Ammon's horn (tissue), 1 donor: ENCODE measurements at places on chromosomes 7 and 10.

- DNase-seq, result peak; percentile 81
These were observed 6.3 kb downstream of the PRF1 start for GRCh38 chr10:70596110-70596798.

DNA sequence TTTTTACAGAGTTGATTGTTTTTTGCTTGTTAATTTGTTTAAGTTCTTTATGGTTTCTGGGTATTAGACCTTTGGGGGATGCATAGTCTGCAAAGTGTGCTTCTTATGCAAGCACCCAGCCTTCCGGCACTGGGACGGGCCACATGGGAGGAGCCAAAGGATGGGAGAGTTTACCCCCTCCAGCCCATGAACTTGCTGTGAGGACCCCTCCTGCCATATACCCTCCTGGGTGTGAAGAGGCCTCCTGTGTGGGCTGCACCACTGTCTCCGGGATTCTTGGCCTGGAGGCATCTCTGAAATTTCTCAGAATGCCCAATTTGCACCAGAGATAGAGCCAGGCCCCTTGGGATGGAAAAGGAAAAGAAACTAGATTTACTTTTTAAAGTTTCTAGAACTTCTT lies 150.7 kb downstream of the MGMT start:
- DNase-seq, result no peak

- DNase-seq, result peak; percentile 84
These were observed 120.6 kb downstream of the PRPF18 start for GRCh38 chr10:13707156-13707881.

DNA sequence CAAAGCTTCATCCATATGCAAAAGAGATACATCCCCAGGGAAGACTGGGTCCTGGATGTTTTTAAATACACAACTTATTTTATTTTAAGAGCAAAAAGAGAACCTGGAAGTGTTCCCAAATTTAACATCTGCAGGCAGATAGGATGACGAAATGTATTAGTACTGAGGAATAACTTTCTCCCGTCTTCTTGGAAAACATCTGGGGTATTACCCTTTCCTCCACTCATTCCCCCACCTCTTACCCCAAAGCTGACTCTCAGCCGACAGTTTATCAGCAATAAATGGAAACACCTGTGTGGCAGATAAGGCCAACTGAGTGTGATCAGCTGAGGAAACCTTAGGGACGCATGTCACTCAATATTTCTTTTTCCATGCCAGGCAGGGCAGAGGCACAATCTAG lies 435.6 kb upstream of the NPVF start:
- DNase-seq, result no peak

DNA sequence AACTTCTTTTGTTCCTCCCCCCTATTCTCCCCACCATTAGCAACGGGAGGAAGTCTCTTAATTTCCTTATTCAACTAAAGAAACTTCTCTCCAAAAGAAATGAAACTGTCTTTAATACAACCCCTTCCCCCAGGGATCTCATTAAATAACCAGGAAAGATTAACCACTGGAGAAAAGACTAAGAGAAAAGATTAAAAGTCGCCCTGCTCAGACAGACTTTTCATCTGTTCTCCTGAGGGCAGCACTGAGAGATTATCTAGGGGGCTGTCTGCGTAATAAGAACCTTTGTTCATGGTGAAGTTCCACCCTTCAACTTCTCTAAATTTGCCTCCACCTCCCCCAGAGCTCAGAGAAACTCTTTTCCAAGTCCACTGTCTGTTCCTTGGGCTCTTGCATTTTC lies 105.5 kb downstream of the HGF start:
- no peak for DNase-seq

DNA sequence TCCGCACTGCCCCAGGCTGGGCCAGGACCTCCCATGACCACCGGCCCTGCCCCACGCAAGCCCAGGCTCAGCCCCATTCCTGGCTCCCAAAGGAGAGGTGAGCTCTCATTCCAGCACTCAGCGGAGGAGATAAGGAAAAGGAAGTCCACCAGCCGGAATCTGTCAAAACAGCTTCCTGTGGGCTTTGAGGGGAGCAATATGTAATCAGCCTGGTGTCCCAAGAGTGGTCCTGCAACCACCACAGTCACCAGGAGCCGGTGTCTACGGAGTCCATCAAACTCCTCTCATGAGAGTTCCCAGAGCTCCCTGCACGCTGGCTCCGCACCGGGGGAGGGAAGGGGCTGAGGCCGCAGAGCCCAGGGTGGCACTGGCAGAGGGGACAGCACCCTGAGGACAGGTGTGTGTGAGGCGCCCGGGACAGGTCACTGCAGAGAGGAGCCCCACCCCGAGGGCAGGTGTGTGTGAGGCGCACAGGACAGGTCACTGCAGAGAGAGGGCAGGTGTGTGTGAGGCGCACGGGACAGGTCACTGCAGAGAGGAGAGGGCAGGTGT lies 57.9 kb downstream of the STK32C start:
- DNase-seq, result no peak

DNA sequence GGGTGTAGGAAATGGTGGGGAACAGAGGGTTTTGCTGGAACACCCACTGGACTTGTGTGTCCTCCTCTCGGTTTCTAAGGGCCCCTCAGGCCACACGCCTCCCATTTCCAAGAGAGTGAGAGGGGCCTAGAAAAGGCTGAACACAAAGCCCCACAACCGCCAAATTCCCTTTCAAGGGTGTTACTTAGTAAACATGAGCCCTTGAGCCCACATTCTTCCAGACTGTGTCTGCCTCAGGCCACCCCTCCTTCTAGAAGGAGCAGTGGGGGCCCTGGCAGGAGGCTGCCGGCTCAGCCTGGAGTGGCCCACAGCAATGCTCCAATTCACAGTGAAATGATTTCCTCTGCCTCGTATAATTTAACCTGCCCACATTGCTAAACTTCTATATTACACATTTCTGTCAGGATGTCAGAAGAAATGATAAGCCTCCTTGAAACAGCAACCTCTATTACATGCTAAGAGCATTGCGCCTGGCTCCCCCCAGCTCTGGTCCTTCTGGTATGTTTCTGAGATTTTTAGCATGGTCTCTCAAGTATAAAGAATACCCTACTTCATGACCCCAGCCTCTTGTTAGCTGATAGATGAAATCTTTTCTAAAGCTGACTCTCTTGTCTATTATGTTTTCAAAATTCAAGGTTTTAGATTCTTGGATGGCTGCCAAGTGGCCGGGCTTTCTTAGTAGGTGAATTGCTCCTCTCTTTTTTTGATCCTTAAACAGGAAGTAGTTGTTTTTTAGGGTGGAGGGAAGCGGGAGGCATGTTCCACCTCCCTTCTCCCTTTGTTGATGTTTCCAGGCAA lies 673.9 kb upstream of the GALNT17 start:
- peak; percentile 23 for DNase-seq

DNA sequence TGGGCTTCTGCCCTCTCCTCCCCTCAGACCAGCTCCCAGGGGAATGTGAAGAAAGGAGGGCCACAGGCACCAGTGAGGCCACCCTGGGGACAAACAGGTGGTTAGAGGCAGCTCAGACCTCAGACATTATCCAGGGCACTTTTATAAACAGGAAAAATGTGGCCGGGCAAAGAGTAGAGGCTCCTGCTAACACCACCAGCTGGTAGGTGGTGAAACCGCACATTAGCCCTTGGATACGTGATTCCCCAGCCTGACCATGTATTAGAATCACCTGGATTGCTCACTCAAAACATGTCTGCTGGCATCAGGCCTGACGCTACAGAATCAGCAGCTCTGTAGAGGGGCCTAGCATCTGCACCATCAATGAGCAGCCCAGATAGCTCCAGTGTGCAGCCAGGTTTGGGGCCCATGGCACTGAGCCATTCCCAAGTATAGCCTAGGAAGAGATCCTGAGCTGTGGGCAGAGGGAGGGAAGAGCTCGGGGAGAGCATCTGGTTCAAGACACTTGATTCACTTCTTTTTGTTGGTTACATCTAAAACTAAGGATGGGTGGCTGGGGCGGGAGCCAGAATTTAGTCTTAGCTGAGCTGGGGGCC lies 37.1 kb downstream of the GPR26 start:
- DNase-seq, result no peak

GRCh38 chr7:23115991-23116390 lies 10.4 kb downstream of the KLHL7 start:
- DNase-seq, result no peak

- no peak for DNase-seq
These were observed 103.8 kb downstream of the NKX6-2 start for GRCh38 chr10:132681858-132682755.

GRCh38 chr10:96747734-96748550 lies 27.6 kb upstream of the PIK3AP1 start:
- peak; percentile 18 for DNase-seq

DNA sequence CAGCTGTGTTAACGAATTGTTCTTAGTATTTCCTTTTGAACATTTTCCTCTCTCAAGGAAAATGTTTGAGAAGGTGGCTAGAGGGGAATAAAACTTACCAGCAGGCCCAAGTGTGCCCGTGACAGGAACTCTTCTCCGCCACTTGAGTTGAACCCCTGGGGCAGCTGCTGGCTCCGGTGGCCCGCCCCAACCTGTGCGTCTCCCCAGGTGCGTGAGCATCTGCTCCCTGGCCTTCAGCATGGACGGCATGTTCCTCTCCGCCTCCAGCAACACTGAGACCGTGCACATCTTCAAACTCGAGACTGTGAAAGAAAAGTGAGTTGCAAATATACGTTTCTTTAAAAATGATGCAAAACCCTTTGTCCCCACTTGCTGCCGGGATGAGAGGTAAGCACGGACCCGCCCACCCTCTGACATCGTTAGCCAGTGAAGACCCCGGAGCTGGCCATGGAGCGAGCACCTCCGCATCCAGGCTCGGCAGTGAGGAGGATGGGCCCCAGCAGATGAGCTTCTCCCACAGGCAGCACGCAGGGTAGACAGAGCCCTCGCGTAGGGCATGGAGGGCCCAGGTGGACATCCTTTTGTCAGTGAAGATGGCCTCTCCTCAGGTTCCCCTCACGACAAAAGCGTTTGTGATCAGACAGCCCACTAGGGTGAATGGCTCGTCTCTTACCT lies 35.7 kb downstream of the WIPI2 start:
- DNase-seq, result no peak

DNA sequence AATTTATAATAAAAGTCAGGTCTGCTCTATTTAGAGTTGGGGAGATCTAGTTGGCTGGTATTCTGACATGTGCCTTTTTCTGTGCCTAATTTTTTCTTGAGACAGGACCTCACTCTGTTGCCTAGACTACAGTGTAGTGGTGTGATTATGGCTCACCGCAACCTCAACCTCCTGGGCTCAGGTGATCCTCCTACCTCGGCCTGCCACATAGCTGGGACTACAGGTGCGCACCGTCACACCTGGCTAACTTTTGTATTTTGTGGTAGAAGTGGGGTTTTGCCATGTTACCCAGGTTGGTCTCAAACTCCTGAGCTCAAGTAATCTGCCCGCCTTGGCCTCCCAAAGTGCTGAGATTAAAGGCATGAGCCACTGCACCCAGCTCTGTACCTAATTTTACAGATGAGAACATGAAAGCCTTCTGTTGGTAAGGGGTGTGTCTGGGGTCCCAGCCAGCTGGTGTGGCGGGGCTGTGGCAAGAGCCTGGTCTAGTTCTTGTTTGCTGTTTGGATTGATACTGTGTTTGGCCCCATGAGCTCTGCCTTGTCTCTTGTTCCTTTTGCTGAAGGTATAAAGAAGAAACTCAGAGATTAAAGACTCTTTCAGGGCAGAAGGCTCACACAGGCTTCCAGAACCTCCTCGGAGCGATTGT lies 31.4 kb downstream of the POR start:
- DNase-seq, result no peak

DNA sequence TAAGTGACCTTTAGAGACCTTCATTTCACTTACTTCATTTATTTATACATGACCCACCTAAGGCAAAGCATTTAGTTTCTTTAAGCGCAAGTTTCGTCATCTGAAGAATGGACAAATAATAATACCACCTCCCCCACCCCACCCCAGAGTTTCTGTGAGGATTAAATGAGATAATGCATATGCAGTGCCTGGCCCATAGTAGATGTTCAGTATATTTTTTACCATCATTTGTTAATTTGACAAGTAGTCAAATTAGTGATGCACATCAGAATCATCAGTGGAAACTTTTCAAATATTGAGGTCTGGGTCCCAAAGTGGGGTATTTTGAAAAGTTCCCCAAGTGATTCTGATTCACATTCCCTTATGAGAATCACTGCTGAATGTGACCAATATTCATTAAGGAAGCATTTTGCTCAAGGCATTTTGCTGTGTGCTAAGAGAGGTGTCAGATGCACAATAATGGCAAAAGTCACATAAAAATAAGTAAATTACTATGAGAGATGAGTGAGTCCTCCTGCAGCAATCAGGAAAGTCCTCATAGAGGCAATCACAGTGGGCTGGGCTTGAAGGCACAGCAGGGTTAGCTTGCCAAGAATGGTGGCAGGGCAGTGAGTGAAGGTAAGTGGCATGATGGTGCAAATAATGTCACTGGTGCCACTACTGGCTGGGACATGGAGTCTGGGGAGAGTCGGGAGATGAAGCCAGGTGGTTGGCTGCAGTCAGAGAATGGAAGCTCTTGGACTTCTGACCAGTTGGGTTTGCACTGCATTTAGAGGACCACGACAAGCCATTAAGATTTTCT lies 244.1 kb downstream of the PTEN start:
- DNase-seq, result no peak

DNA sequence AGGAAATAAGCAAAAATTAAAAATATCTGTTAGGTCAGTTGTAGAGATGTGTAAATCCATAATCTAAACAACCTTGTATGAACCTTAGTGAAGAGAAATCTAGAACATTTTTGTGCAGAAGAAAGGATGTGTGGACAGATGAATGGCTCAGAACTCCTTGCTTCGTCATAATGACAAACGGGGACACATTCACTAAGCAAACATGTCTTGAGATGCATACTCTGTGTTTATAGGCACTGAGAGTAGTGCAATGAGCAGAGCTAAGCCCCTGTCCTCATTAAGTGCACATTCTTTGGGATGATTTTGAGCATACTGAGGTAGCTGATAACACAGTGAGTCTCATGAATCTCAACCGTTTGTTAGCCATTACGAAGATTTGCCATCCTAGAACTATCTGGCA lies 360.6 kb upstream of the ANKRD30A start:
- DNase-seq, result no peak

GRCh38 chr7:100590077-100590737 lies 4.1 kb downstream of the FBXO24 start:
- DNase-seq, result no peak

DNA sequence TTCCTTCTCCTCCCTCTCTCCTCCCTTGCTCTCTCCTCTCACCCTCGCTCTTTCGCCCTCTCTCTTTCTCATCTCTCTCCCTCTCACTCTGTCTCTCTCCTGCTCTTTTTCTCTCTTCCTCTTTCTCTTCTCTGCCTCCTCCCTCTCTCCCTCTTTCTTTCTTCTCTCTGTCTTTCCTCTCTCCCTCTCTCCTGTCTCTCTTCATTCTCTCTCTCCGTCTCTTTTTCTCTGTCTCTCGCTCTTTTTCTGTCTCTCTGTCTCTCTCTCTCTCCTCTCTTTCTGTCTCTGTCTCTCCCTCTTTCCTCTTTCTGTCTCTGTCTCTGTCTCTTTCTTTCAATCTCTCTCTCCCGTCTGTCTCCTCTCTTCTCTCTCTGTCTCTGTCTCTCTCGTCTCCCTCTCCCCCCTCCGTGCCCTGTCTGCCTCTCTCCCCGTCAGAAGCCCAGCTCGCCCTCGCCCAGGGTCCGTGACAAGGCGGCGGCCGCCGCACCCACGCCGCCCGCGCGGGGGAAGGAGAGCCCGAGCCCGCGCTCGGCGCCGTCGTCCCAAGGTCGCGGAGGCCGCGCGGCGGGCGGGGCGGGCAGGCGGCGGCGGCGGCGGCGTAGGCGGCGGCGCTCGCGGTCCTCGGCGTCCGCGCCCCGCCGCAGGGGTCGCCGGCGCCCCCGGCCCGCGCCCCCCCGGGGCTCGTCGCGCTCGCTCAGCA lies 21.3 kb upstream of the HSPB1 start:
- no peak for DNase-seq
